ENCODE measurements at places on chromosomes 12 and 14. TPM values are rescaled to one million over a fixed set of nuclear protein-coding genes. Genes with fewer than 3 reads are reported as not detected.

DIO2 gene
- total RNA-seq: 5.8 TPM

DTX1 gene
- total RNA-seq: under 0.01 TPM

VPS33A gene
- 20.4 TPM for total RNA-seq

TRIM9 gene
- 1.8 TPM for total RNA-seq

PTGR2 gene
- total RNA-seq: 4.4 TPM

CLEC4E gene
- total RNA-seq: not detected

SLC38A4 gene
- 11.0 TPM for total RNA-seq

SLC7A7 gene
- total RNA-seq: 10.2 TPM

Measured in hair follicle dermal papilla cell (primary cell).